ENCODE measurements at places on chromosomes 12 and 14.
A peak's percentile ranks its signal among the peaks of the same experiment; 100 is the strongest.

DNA sequence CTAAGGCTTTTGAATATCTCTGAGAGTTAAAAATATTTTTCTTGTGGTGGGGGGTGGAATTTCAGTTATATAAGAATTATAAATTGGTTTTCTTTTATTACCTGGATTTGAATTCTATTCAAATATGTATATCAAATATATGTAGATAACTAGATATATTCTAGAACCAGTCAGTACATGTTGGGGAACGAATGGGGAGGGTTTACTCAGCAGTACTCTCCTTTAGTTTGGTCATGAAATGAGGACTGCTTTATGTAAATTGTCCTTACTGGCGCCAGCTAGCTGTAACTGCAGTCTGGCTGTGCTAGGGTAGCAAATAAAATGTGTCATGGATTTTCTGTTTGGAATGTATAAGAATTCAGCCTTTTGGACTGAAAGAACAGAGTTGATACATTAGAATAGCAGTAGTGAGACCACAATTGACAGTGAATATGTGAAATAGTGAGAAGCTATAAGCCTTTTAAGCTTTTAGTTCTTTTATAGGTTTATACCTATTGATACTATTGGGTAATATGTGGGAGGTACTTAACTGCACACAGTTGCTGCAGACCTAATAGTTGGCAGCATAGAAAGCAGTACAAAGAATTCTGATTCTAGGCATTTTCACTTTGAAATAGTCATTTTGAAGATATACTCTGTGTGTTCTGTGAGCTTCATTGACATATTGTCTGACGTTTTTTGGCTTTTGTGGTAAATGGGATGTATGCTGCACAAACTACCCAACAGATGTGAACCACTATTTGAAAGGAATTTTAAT, 29.0 kb downstream of the ATF7IP start:
- peak; percentile 78 for DNase-seq

DNA sequence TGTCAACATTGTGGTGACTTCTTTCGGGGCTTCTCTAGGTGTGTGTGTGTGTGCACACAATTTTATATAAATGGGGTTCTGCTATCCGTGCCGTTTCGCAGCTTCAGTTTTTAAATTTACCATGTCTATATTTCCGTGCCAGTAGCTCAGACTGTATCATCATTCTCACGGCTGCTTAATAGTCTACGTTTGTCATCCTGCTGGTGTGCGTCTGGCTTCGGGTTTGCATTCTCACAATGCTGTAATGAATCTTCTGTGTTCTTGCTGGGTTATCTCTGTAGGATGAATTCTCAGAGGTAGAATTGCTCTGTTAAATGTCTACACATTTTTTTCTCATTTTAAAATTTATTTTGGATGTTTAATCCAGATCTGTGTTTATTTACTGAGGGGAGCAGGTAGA, 73.6 kb downstream of the ADGRD1 start:
- DNase-seq = no peak

- DNase-seq = no peak
These were observed 390.1 kb downstream of the KCNH5 start for GRCh38 chr14:62655166-62655565.

DNA sequence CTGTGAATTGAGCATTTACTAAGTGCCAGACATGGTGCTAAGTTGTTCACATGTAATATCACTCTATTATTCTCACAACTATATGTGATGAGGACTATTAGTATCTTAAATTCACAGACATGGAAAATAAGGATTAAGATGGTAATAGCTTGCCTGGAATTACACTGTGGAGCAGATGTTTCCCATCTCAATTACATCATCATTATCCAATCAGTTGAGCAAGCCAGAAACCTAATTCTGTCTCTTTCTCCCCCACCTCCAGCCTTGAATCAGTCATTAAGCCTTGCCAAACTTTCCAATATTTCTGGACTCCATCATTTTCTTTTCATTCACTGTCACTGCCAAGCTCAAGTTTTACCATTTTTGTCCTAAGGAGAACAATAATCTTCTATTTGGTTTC, 287.8 kb upstream of the KITLG start:
- DNase-seq = no peak

GRCh38 chr12:24997970-24998582, 49.2 kb upstream of the BCAT1 start:
- DNase-seq = no peak

DNA sequence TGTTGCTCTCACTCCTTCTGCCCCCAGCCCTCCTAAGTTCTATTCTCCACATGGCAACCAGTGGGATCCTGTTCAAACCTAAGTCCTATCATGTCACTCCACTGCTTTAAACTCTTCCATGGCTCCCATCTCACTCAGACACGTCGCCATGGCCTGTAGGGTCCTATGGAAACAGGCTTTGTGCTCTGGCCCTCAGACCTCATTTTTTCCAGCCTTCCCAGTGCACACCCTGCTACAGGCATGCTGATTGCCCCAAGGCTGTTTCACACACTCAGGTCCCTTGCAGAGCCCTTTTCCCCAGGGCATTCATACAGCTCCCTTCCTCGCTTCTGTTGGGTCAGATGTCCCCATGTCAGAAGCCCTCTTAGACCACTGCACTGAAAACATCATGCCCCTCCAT, 11.2 kb upstream of the MED13L start:
- no peak for DNase-seq

- DNase-seq = no peak
These were observed 51.4 kb downstream of the A2M start for GRCh38 chr12:9064201-9064814.

DNA sequence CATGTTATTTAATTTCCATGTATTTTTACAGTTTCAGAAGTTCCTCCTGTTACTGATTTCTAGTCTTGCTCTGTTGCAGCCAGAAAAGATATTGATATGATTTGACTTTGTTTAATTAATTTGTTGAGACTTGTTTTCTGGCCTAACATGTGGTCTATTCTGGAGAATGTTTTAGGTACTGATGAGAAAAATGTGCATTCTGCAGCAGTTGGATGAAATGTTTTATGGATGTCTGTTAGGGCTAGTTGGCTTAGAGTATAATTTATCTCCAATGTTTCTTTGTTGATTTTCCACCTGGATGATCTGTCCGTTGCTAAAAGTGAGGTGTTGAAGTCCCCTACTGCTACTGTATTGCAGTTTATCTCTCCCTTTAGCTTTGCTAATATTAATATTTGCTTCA, 54.4 kb downstream of the GPR137C start:
- DNase-seq = no peak

All from AML-193 (cell line).